ENCODE measurements at places on chromosomes 7 and 10.
A peak's percentile ranks its signal among the peaks of the same experiment; 100 is the strongest.

GRCh38 chr7:22173685-22174573 is 183.0 kb downstream of the RAPGEF5 start:
- DNase-seq, result no peak

DNA sequence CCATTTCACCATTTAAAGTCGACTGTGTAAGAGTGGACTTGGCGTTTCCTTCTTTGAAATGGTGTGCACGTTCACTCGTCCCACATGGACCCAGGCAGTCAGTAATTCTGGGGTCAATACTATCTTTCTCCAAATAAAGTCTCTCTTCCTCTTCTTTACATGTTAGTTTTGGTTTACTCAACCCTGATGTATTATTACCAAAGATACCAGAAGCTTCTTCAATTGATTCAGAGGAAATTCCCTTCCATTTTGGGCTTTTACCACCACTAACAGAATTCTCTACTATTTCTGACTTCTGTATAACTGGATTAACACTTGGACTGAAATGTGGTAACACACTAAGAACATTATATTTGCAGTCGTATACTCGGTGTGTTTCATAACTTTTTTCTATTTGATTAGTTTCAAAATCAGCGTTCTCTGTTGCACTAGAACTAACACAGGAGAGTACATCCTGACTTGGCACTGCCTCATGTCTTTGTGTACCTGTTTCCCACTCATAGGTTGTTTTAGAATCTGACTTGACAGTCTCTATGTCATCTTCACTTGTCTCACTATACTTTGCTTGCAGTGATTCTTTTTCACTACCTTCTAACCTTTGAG is 60.8 kb downstream of the LARP4B start:
- DNase-seq, result no peak

DNA sequence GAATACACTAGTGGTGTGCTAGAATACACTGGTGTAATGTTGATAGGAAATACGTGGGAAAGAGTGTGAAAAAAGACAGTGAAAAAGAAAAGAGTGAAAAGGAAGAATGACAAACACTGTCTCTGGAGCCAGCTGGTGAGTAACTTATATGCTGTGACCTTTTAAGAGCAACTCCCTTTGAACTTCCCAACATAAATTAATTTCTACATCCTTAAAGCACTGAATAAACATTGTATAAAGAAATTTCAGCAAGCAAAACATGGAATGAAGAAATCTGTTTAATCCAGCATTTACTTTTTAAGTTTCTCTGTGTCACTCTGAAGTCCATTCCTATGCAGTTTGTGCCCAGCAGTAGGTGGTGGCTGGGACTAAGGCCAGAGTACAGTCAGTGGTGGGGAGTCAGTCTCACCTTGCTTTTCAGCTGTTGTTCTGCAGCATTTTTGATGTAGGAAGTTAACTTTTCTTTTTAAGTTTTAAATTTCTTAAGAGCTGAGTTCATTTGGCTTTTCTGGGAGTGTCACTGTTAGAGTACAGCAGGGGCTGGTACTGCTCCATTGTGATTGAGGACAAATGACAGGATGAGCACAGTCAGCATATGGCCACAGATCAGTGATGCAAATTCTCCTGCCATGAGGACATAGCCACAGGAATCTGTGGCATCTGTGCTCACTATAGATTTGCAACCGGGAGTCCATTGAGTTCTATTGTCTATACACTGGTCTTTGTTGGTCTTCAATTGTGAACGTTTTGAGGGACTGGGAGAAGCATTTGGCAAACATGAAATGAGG is 321.8 kb downstream of the ZNF248 start:
- DNase-seq, result no peak

GRCh38 chr10:6956562-6956961 is 376.5 kb upstream of the PRKCQ start:
- DNase-seq, result no peak

GRCh38 chr7:140417456-140418155 is 13.7 kb downstream of the RAB19 start:
- no peak for DNase-seq

DNA sequence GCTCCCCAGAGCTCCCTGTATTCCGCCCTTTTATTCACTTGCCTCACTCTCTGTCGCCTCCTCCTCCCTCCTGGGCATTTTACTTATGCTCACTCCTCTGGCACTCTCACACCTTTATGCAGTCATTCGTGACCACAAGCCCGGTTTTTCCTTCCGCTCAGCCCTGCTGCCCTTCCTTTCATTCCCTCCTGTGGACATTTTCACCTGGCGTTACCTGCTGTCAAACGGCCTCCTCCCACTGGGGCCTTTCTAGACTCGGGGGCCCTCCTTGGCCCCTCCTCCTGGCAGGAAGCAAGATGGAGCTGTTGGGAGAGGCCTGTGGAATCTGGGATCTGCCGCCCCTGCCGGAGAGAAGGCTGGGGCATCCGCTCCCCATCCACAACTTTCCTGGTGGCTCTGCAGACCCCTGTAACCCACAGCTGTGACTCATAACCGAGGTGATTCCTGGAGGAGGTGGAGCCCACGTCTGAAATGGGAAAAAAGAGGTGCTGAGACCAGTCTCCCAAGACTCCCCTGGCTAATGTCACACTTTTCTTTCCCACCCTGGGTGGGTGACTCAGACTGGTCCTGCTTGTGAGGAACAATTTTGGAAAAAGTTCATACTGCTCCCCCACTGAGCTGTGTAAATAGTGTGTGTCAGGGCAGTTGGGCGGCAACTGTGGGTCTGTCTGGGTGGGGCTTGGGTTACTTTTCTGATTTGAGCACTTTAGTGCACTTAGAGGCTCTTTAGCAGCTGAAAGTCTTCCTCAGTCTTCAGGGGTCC is 1.2 kb downstream of the VCL start:
- peak; percentile 54 for DNase-seq

GRCh38 chr7:47953822-47954221 is 5.6 kb upstream of the PKD1L1 start:
- no peak for DNase-seq

- no peak for DNase-seq
These were observed 27.2 kb upstream of the MNX1 start for GRCh38 chr7:157037635-157038034.

DNA sequence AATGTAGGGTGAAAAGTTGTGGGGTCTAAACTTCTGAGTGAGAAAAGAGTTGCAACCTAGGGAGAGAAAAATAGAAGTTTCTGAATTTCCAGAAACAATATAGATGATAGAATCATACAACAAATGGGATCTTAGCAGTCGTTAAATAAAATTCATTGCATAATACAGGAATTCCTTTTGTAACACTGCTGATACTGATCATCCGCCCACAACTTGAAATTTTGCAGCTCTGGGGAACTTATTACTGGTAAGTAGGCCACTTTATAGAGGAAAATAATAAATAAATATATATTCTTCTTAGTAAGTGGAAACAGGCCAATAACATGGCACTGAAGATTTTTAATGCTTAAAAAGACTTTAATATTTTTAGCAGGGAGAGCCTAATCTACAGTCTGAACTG is 81.9 kb upstream of the SMIM30 start:
- DNase-seq, result peak; percentile 69

DNA sequence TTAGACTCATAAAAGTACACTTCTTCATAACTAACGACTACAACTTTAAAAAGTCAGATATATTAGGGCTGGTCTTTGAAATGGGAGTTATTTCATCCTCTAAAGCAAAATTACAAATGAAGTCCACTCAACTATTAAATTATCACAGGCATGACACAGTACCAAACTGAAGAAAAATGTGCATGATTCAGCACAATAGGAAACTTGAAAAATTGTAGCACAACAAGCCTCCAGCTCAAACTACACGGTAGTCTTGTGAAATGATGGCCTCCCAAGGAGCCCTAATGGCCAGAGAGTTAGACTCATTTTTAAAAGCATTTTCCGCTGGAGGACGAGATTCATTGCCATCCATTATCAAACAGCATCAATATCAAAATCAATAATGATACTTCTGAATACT is 76.4 kb downstream of the MAGI2 start:
- peak; percentile 87 for DNase-seq

DNA sequence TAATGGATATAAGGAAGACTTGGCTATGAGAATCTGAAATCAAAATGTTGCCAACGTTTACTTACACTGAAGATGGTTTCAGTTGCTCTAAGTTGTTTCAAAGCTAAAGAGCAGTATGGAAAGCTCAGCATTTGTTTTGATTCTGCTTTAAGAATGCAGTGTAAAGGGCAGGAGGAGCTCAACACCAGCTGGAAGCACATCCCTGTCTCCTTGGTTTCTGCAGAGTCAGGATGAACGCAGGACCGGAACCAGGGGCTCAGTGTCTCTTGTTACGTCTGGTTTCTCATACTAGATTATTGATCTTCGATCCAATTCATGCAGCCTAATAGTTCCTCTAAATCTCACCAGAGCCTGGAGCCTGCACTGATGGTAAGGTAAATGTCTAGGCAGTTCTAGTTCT is 24.1 kb downstream of the ZRANB1 start:
- DNase-seq, result peak; percentile 22
